ENCODE measurements at places on chromosomes 2 and 18.

DNA sequence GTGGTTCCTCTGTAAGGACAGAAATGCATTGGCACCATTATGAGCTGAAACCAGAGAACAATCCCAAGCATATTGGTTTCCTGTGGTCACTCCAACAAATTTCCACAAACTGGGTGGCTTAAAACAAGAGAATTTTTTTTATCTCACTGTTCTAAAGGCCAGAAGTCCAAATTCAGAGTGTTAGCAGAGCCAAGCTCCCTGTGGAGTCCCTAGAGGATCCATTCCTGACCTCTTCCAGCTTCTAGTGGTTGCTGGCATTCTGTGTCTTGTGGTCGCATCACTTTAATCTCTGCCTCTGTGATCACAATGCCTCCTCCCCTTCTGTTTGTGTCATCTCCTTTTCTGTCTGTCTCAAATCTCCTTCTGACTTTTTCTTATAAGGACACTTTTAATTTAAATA, 380.3 kb downstream of the NYAP2 start:
- no peak for DNase-seq

DNA sequence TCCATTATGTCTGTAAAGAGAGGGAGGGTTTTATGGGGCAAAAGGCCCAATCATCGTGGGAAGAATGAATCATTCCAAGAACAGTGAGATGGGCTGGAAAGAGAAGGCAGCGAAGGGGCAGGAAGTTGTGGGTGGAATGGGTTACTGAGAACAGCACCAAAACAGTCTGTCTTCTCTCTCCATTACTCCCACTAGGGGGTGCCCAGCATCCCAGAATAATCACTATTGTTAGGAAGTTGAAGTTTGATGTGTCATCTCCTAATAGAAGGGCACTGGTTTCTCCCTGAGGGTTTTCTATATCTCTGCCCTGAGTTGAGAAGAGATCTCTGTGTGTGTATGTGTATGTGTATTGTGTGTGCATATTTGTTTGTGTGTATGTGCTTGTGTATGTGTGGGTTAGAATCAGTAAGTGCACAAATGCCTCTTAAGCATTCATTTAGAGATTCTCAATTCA, 76.6 kb upstream of the MAP4K3 start:
- no peak for DNase-seq

DNA sequence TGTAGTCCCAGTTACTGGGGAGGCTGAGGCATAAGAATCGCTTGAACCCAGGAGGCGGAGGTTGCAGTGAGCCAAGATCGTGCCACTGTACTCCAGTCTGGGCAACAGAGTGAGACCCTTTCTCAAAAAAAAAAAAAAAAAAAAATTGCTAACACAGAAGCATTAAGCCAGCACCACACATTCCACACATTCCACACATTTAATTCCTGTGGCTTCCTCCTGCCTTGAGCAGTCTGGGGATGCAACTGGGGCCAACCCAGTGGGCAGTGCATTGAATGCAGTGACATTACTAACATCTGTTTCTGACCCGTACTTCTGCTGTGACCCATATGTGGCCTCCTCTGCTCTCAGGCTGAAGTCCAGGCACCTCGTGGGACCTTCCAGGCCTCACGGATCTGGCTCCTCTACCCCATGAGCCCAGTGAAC, 107.0 kb downstream of the BCL2L11 start:
- no peak for DNase-seq

DNA sequence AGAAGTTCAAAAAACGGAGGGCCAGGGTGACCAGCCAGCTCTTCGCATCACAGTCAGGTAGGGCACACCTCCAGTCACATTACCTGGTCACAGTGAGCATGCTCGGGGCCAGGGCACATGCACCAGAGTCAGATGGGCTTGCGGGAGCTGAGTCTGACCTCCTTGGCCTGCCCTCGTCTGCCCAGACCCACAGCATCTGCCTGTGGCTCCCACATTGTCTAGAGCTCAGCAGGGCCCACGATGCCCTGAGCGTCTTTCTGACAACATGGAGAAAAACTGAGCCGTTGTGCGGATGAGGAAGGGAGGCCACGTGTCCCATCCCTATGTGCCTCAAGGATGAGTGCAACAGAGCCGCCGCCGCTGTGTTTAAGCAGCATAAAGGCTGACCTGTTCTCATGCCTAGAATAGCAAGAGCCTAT, 37.6 kb downstream of the CRACDL start:
- DNase-seq = peak; percentile 70

DNA sequence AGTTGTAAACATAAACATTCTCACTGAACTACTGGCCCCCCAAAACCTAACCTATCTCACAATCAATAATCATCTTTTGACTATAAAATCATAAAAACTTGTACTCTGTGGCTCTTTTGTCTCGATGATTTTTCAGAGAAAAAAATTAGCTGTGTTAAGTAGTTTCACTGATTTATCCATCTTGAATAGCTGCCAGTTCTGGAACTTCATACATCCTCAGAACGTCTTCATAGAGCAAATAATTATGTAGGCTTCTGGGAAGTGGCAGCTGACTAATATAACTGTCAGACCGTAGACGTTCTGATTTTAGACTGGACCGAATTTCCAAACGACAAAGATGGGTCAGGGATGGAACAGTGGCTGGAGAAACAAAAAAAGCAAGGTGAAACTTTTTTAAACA, 97.3 kb upstream of the CHAC2 start:
- DNase-seq = no peak

DNA sequence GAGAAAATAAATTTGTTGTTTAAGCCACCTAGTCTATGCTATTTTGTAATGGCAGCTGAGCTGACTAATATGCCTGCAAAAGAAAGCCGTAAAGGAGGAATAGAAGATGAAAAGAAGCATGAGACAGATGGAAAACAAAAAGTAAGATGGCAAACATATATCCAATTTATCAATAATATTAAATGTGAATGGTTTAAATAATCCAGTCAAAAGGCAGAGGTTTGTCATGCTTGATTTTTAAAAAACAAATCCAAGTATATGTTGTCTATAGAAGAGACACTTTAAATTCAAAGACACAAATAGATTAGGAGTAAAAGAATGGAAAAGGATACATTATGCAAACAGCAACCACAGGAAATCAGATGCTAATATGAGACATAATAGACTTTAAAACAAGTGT, 35.4 kb upstream of the EMILIN2 start:
- no peak for DNase-seq

DNA sequence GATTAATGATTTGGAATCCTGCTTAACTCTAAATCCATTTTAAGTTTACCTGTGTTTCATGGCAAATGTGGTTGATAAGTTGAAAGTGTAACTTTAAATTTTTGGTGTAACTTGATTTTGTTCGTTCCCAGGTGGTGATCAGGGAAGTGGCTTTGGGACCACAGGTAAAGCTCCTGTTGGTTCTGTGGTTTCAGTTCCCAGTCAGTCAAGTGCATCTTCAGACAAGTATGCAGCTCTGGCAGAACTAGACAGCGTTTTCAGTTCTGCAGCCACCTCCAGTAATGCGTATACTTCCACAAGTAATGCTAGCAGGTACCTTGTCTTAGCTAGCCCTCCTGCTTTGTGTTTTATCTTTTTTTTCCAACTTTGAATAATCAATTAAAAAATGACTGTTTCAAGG, 62.8 kb downstream of the AGFG1 start:
- DNase-seq = no peak

Data from cardiac septum (tissue), 1 donor.